ENCODE measurements at places on chromosomes 4 and X. TPM values are rescaled to one million over a fixed set of nuclear protein-coding genes. Genes with fewer than 3 reads are reported as not detected.

The OPHN1 gene
- 6.3 TPM for total RNA-seq

The RNF128 gene
- 44.2 TPM for total RNA-seq

The GPR78 gene
- total RNA-seq: not detected

The EVC2 gene
- 4.7 TPM for total RNA-seq

The GEMIN8 gene
- 10.7 TPM for total RNA-seq

The IBSP gene
- total RNA-seq: not detected

The SMC1A gene
- 119 TPM for total RNA-seq

The L1CAM gene
- 1.8 TPM for total RNA-seq

The SATL1 gene
- total RNA-seq: not detected

The MAML3 gene
- 6.5 TPM for total RNA-seq

The CLCN4 gene
- 1.7 TPM for total RNA-seq

The NHS gene
- 2.9 TPM for total RNA-seq

The RBM46 gene
- not detected for total RNA-seq

The NDST3 gene
- total RNA-seq: not detected

The OTUD6A gene
- not detected for total RNA-seq

The GLOD5 gene
- 15.2 TPM for total RNA-seq

The ATG4A gene
- 18.1 TPM for total RNA-seq

The KCTD8 gene
- not detected for total RNA-seq

The ARHGAP6 gene
- total RNA-seq: 4.0 TPM

The PLK4 gene
- total RNA-seq: 4.2 TPM

The ESX1 gene
- not detected for total RNA-seq

The DAPP1 gene
- 1.1 TPM for total RNA-seq

The PNMA6F gene
- not detected for total RNA-seq

The CSAG3 gene
- total RNA-seq: not detected

The NHSL2 gene
- 1.7 TPM for total RNA-seq

The PPP4R3C gene
- not detected for total RNA-seq

The LIMCH1 gene
- total RNA-seq: 56.9 TPM

The SASH3 gene
- 6.2 TPM for total RNA-seq

The FAT4 gene
- 11.6 TPM for total RNA-seq

The SH3RF1 gene
- total RNA-seq: 53.5 TPM

The CSN3 gene
- total RNA-seq: not detected

The VCX3B gene
- total RNA-seq: not detected

The TEX13C gene
- not detected for total RNA-seq

The ZNF674 gene
- 4.3 TPM for total RNA-seq

The GAB3 gene
- 7.4 TPM for total RNA-seq

The DSPP gene
- not detected for total RNA-seq

The MAGEA9B gene
- total RNA-seq: not detected

The CCNG2 gene
- 26.0 TPM for total RNA-seq
